ENCODE measurements at places on chromosomes 2 and 18. TPM values are rescaled to one million over a fixed set of nuclear protein-coding genes. Genes with fewer than 3 reads are reported as not detected.

GRCh38 chr2:166417669-166418068 lies 41.9 kb upstream of the SCN9A start:
- DNase-seq, result no peak

Gene LRRTM1
- 0.18 TPM for total RNA-seq

- DNase-seq, result no peak
Measured at GRCh38 chr2:174335988-174336500, 1.3 kb downstream of the SP9 start.

DNA sequence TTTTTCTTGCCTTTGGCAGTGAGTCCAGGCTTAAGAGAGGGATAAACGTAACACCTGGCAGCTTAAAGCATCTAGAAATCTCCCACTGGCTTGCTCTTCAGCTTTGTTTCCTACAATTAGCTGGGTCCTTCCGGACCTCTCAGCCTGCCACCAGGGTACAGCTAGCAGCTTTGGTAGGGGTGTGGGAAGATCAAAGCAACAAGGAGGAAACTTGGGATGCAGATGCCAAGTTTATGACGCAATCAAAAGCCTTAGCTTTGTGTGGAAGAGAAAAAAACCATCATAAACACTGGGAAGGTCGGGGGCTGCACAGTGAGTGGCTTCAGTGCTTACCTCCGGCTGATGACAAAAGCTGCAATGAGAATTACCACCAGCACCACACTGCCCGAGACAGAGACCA lies 116.9 kb downstream of the EPHA4 start:
- no peak for DNase-seq

DNA sequence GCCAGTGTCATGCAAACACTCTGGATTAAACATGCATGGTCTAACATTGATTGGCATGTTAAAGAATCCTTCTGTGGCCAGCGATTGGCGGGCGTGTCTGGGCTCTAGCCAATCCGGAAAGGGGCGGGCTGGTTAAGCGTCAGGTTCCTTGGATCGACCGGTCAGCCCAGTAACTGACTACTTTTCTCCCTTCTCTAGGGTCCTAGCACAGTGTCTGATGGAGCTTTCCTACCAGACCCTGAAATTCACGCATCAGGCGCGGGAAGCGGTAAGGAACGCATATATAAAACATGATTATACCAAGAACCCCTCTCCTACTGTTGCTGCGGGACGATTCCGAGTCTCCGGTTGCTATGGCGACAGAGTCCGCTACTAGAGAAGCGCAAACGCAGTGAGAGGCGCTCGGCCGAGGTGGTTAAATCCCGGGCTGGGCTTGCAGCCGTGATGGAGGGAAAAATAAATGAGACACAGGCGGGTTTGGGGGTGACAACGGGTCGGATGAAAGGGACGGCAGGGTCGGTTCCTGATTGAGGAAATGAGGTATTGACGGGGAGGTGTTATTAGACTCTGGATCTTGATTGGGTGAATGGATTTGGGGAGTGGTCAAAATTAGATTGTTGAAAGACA lies 29.4 kb downstream of the KATNAL2 start:
- peak; percentile 86 for DNase-seq

GRCh38 chr2:74503506-74504475 lies 3.7 kb downstream of the PCGF1 start:
- no peak for DNase-seq

Gene DPP4
- 2.0 TPM for total RNA-seq

- no peak for DNase-seq
Measured at GRCh38 chr2:78035804-78036203, 513.6 kb upstream of the LRRTM4 start.

GRCh38 chr2:182522405-182522896 lies 95.6 kb upstream of the PDE1A start:
- DNase-seq, result no peak

DNA sequence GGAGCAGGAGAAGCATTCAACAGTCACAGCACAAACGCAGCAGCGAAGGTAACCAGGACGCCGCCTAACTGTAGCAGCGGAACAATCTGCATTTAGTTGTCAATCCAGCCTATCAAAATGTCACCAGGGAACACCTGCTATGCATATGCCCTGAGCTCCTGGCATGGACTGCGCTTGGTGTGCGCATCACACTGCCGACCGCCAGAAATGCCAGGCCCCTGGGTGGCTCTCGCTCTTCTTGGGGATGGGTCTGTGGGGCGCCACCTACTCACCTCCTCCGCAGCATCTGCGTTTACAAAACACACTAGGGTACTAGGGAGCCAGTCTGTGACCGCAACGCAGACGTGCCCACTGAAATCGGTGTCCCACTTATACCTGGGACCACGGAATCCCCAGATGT lies 31.7 kb downstream of the ZNF516 start:
- no peak for DNase-seq

DNA sequence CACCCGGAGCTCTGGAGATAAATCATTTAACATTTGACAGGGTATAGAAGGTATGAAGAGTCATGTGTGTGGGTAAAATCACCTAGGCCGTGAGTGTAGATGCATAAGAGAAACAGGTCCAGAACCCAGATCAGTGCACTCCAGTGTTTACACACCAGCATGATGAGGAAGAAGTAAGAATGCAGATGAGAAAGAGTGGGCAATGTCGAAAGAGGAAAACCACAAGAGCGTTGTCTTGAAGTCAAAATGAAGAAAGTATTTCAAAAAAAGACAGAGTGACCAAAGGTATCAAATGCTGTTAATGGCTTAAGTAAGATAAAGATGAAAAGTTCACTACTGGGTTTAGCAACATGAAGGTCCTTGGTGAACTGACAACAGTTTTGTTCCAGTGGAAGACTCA lies 32.0 kb upstream of the PLB1 start:
- DNase-seq, result no peak

DNA sequence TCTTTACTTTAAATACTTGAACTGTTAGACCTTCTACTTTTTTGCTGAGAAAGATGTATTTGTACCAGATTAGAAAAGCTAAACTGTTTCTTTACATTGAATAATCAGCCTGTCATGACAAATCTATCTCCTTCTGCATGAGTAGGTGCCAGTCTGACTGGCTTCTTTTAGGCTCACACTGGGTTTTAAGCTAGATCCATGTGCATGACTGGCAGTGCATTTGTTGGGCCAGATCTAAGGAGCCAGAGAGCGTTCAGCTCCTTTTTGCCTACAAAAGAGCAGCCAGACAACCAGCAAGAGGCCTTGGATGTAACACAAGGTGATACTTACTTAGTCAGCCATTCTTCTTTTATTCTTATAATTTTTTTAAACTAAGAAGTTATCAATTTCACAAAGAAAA lies 82.0 kb upstream of the OTX1 start:
- no peak for DNase-seq

Gene DSC1
- 32.9 TPM for total RNA-seq

Gene METTL4
- 5.5 TPM for total RNA-seq

Gene TMEM200C
- total RNA-seq, result 0.71 TPM

- no peak for DNase-seq
Measured at GRCh38 chr18:10164271-10165071, 250.7 kb downstream of the VAPA start.

DNA sequence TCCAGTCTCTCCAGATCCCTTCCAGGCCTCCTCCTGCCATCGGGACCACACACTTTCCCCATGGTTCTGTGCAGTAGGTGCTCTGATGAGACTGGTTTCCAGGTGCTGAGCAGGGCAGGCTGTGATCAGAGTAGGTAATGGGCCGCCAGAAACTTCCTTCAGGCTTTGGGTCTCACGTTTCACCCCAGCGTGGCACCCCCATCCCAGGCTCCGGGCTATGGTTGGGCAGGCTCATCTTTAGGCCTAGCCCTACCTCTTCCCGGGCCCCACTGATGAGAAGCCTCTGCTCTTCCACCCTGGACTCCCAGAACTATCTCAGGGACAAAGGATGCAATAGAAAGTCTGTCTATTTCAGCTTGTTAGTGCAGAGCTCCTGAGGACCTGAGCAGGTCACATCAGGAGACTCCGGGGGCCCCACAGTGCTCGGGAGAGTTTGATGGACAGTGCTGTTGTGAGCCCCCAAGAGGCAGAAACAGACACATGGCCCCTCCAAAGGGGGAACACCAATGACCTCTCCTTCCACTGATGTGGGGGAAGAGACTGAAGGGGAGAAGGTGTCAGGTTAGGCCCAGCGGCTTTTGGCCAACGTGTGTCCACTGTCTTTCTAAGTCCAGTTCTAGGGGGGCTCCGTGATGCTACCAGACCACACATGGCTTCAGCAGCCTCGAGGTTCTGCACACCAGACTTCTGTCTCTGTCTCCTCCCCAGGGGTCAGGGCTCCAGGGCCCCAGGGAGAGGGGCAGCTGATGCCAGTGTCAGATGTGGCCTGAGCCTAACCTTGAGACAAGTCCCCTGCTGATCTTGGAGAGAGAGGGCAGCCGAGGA lies 5.8 kb upstream of the PROM2 start:
- DNase-seq, result no peak

- no peak for DNase-seq
Measured at GRCh38 chr2:54755641-54756326, 32.3 kb downstream of the EML6 start.

GRCh38 chr2:25322312-25322711 lies 19.4 kb downstream of the DNMT3A start:
- no peak for DNase-seq

Gene LRP2
- total RNA-seq, result 1.8 TPM

Gene HOXD9
- total RNA-seq, result 0.27 TPM

Gene THOC1
- total RNA-seq, result 16.6 TPM

Gene FKBP7
- 12.7 TPM for total RNA-seq

GRCh38 chr2:207503234-207503633 lies 26.5 kb upstream of the CREB1 start:
- peak; percentile 37 for DNase-seq

GRCh38 chr2:215441560-215442400 lies 5.9 kb upstream of the FN1 start:
- DNase-seq, result no peak

Gene TMEM178A
- 2.0 TPM for total RNA-seq

Gene FHOD3
- 117 TPM for total RNA-seq

DNA sequence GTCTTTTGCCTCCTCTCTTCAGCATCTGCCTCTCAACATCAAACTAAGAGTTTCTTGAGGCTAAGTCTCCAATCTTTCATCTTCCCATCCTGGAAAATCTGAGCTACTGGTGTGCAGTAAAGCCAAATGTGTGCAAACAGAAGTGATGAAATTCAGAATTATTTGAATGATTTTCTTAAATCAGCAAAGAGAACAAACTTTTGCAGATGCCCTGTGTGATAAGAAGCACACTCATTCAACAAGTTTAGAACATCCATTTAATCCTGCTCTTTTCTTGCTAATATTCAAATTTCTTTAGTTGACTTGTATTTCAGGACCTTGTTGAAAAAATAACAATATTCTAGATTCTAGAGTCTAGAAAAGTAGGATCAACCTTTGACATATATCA lies 1374.9 kb upstream of the CELF4 start:
- no peak for DNase-seq

DNA sequence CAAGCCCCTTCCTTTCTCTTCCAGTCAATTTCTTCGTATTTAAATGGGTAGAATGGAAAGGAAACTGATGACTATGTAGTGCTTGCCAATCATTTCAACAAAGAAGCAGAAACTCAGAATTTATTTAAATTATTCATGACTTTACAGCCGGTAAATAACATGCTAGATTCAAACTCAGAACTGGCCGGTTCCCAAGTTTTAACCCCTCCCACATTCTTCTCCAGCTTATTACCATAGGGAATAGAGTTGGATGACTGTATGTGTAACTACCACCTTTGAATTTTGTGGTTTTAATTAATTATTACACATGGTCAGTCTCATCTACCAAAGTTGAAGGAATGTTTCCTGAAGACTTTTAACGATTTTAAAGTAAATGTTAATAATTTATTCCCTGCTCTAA lies 819.3 kb upstream of the LRATD1 start:
- DNase-seq, result no peak

DNA sequence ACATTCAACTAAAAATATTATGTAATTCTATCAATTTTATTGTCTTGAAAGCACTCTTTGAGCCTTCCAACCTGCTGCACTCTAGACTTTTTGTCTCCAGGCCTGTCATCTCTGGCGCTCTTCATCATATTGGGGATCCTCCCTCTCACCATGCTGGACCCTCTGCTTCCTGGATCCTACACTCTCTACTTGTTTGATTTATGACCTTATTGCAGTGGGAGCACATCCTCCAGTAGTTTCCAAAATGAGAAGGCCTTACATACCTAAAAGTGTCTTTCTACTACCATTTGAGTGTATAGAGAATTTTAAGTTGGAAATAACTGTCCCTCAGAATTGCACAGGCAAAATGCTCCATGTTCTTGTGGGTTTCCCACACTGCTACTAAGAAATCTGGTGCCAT lies 25.2 kb downstream of the PNO1 start:
- no peak for DNase-seq

DNA sequence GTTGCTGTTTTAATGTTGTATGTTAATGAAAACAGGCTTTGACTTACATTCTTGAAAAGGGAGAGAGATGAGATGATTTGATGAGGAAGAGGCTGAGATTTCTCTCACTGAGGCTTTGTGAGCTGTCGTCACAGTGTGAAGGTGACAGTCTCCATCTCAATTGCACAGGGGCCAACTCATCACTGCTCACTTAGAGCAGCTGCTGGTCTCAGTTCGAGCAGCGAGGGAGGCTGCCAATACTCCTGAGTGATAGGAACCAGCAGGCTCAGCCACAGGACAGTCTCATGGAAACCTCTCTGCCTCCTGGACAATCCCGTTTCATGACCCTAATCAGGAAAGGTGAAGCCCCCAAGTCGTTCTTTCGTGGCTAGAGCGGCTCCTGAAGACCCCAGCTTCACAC lies 170.7 kb upstream of the SOX11 start:
- peak; percentile 35 for DNase-seq

GRCh38 chr2:72027426-72028161 lies 120.1 kb downstream of the CYP26B1 start:
- no peak for DNase-seq

DNA sequence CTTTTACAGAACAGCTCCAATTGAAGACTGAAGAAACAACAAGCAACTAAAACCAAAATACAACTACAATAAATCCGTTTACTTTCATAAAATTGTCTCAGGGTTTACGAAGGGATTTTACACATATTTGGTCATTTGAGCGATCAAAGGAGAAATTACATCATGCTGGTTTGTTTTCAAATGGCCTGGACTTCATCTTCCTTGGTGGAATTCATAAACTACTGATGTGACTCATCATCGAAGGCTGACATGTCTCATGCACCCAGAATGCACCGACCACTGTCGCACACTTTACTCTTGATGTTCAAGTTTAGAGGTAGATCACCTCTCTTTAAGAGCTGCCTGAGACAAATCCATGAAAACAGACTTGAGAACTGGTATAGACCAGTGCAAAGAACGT lies 25.6 kb upstream of the PMAIP1 start:
- no peak for DNase-seq

DNA sequence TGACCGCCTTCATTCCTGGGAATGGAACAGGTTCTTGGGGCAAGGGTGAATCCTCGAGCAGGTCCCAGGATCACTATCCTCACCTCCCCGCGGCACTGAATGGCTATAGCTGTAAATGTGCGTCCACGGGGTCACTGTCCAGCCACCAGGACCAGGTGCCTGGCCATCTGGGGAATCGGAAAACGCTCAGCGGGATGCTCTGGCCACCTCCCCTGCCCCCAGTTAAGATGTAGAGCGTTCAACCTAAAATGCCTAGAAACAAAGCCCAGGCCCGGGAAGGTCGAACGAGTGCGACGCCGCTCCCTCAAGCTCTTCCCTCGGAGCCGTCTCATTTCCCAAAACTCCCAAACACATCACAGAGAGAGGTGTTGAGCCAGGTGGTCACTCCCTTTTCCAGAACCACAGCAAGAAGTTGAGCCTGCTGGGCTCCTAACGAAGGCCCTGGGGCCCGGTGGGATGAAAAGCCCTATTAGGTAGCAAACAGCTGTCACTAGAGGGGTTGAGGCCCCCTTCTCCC lies 795 bp upstream of the CAPN10 start:
- DNase-seq, result peak; percentile 14

Gene GKN2
- not detected for total RNA-seq
